Mammary epithelial cell (primary cell): ENCODE measurements at places on chromosomes 2 and 18. TPM values are rescaled to one million over a fixed set of nuclear protein-coding genes. Genes with fewer than 3 reads are reported as not detected.

TMEM247 gene
- total RNA-seq: not detected in 2 replicates

MRO gene
- not detected for total RNA-seq

TYMS gene
- 66.5 and 114 TPM in 2 replicates for total RNA-seq

CDKL4 gene
- total RNA-seq: 3.0 TPM

CCDC85A gene
- 0.17 TPM for total RNA-seq

CNNM3 gene
- 5.3 and 5.8 TPM in 2 replicates for total RNA-seq

BOK gene
- total RNA-seq: 38.5 TPM

CABLES1 gene
- 2.0 and 2.7 TPM in 2 replicates for total RNA-seq

PRPF40A gene
- total RNA-seq: 126 and 162 TPM in 2 replicates
